ENCODE measurements at places on chromosomes 6 and 20. TPM values are rescaled to one million over a fixed set of nuclear protein-coding genes. Genes with fewer than 3 reads are reported as not detected.
A peak's percentile ranks its signal among the peaks of the same experiment; 100 is the strongest.

GRCh38 chr20:42747765-42748411 is 441.8 kb downstream of the PTPRT start:
- no peak overlapping the region for H3K4me3 ChIP-seq
- H3K27me3 ChIP-seq, result no peaks in the 10 kb centered on the region
- H3K4me1 ChIP-seq, result no peaks in the 10 kb centered on the region
- H3K36me3 ChIP-seq, result no peaks in the 10 kb centered on the region

- H3K27ac ChIP-seq, result no peak within 1 kb of the TSS
- peaks cover 16% of the 10 kb centered on the region for H3K27me3 ChIP-seq
- peaks cover 14% of the 10 kb centered on the region for H3K4me1 ChIP-seq
- no peaks in the 10 kb centered on the region for H3K36me3 ChIP-seq
- peak within 1 kb of the TSS; percentile 86 for H3K4me3 ChIP-seq
Observed at GRCh38 chr6:35496841-35497570, at the start of gene TEAD3. Gene TEAD3 (minus strand): TSS chr6:35497079.

DNA sequence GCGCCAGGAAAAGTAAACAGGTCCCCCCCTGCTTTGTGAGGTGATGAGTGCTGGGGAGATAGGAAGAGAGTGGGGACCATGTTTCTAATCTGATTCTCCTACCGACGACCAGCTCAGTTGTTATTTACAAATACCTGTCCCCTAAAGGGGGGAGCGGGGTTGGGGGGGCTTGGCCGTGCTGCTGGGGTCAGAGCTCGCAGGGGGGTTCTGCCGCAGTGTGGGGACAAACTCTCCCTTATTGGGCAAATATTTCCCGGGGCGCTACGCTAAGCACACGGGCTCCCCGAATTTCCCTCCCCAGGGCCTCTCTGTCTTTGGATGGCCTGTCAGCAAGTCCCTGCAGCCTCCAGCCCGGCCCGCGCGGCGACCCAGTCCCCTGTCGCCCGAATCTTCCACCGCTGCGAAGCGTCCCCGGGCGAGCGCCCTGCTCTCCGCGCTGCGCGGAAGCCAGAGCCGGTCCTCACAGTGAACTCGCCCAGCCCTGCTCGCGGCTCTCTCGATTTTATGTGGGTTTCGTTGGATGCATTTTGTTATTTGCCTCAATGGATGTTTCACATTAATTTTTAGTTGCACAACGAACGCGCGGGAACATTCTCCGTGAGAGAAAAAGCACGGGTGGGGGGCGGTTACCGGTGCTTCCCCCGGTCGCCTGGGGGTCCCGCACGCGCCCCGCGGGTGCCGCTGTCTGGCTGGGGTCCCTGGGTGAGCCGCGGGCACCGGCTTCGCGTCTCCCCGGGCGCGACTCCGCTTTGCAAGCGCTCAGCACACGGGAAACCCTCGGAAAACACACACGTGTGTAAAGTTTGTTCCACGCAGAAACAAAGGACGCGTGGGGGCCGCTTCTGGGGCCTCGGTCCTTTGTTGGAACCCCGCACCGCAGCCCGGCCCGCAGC is 1.5 kb upstream of the STX16 start:
- H3K27me3 ChIP-seq, result no peaks in the 10 kb centered on the region
- peaks cover 12% of the 10 kb centered on the region for H3K4me1 ChIP-seq
- no peak for DNase-seq
- H3K27ac ChIP-seq, result peak overlapping the region; percentile 61
- H3K4me3 ChIP-seq, result peak overlapping the region; percentile 79

DNA sequence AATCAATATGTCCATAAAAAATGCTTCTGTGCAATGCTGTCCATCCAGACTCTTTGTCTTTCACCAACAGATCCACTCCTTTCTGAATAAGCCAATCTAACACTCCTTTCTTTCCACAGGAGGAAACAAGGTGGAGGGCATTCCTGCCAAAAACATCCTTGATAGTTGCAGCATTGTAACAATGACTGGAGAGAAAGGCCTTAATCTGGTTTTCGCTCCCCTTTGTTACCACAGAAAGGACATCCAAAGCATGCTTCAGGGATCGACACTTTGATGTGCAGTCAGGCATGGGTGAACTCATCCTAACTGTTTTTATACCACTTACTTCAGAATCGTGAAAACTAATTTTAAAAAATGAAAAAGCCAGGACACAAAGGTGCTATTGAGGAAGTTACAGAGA is 7.4 kb downstream of the IBTK start:
- H3K27ac ChIP-seq, result no peak overlapping the region
- H3K4me1 ChIP-seq, result peaks cover 34% of the 10 kb centered on the region
- H3K4me3 ChIP-seq, result no peak overlapping the region
- no peaks in the 10 kb centered on the region for H3K27me3 ChIP-seq
- no peak for DNase-seq

GRCh38 chr20:21503345-21503744 is 10.5 kb downstream of the NKX2-2 start:
- no peak overlapping the region for H3K27ac ChIP-seq
- peaks cover 40% of the 10 kb centered on the region for H3K27me3 ChIP-seq
- H3K4me3 ChIP-seq, result no peak overlapping the region

- H3K36me3 ChIP-seq, result peaks cover 9% of the 10 kb centered on the region
- H3K27me3 ChIP-seq, result no peaks in the 10 kb centered on the region
- no peak overlapping the region for H3K4me3 ChIP-seq
- no peak for DNase-seq
- peaks cover 19% of the 10 kb centered on the region for H3K4me1 ChIP-seq
Observed at GRCh38 chr6:25154034-25154596, 125.1 kb upstream of the CARMIL1 start.

DNA sequence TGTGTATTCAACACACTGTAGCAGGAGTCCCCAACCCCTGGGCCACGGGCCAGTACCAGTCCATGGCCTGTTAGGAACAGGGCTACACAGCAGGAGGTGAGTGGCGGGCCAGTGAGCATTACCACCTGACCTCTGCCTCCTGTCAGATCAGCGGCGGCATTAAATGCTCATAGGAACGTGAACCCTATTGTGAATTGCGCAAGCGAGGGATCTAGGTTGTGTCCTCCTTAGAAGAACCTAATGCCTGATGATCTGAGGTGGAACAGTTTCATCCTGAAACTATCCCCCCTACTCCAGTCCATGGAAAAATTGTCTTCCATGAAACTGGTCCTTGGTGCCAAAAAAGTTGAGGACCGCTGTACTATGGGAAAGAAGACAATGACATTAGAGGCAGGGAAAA is 386.9 kb downstream of the PREX1 start:
- H3K4me1 ChIP-seq, result no peaks in the 10 kb centered on the region
- H3K36me3 ChIP-seq, result peaks cover 16% of the 10 kb centered on the region
- H3K27me3 ChIP-seq, result peaks cover 41% of the 10 kb centered on the region

- H3K27me3 ChIP-seq, result no peaks in the 10 kb centered on the region
- no peak for DNase-seq
- H3K27ac ChIP-seq, result peak overlapping the region; percentile 98
- H3K4me1 ChIP-seq, result peaks cover 54% of the 10 kb centered on the region
Observed at GRCh38 chr6:151379933-151380847, 11.2 kb downstream of the ZBTB2 start.

- no peak for DNase-seq
- H3K36me3 ChIP-seq, result peaks cover 15% of the 10 kb centered on the region
- no peak overlapping the region for H3K27ac ChIP-seq
- H3K4me3 ChIP-seq, result no peak overlapping the region
Observed at GRCh38 chr6:163019926-163020325, 292.2 kb downstream of the PACRG start.

GRCh38 chr6:101395345-101395744 is 1.8 kb downstream of the GRIK2 start:
- no peak for DNase-seq
- peaks cover 9% of the 10 kb centered on the region for H3K36me3 ChIP-seq
- no peaks in the 10 kb centered on the region for H3K4me1 ChIP-seq
- no peak overlapping the region for H3K4me3 ChIP-seq

The TREM1 gene
- 0.38 TPM for total RNA-seq

The OR11A1 gene
- not detected for total RNA-seq

The RAET1L gene
- total RNA-seq, result not detected
